ENCODE measurements at places on chromosomes 12 and 14. TPM values are rescaled to one million over a fixed set of nuclear protein-coding genes. Genes with fewer than 3 reads are reported as not detected.
A peak's percentile ranks its signal among the peaks of the same experiment; 100 is the strongest.

Gene GPATCH2L
- 61.8 TPM for total RNA-seq

Gene MYF6
- total RNA-seq, result not detected

Gene RIN3
- total RNA-seq, result 49.1 TPM

Gene ZNF384
- total RNA-seq, result 66.7 TPM

Gene RNF10
- total RNA-seq, result 200 TPM

Gene NRIP2
- 8.1 TPM for total RNA-seq

- no peaks in the 10 kb centered on the region for H3K36me3 ChIP-seq
- H3K4me3 ChIP-seq, result no peak overlapping the region
- DNase-seq, result peak; percentile 78
- no peaks in the 10 kb centered on the region for H3K27me3 ChIP-seq
Observed at GRCh38 chr12:95336387-95337067, 118.9 kb downstream of the VEZT start.

- H3K4me3 ChIP-seq, result no peak overlapping the region
- H3K4me1 ChIP-seq, result no peaks in the 10 kb centered on the region
- no peaks in the 10 kb centered on the region for H3K27me3 ChIP-seq
- DNase-seq, result no peak
- no peak overlapping the region for H3K27ac ChIP-seq
- H3K36me3 ChIP-seq, result no peaks in the 10 kb centered on the region
Observed at GRCh38 chr14:100083706-100084105, 18.5 kb downstream of the EVL start.

DNA sequence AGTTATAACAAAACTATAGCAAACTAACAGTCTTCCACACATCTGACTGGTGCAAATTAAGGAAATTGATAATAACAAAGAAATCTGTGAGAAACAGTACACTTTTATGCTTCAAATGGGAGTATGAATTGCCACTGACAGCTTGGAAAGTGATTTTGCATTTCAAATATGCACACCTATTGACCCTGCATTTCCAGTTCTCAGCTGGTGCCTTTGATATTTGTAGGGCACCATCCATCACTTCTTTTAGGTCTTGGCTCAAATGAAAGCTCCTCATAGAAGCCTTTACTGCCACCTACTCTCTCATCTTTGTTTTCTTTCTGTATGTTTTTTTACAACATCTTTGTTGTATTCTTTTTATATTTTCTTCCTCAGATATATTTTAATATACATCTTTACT lies 125.1 kb downstream of the ST8SIA1 start:
- H3K27ac ChIP-seq, result no peak overlapping the region
- no peaks in the 10 kb centered on the region for H3K4me1 ChIP-seq
- H3K36me3 ChIP-seq, result no peaks in the 10 kb centered on the region
- no peak for DNase-seq

GRCh38 chr12:29734734-29735133 lies 49.0 kb downstream of the TMTC1 start:
- no peak for DNase-seq
- H3K4me1 ChIP-seq, result peaks cover 2% of the 10 kb centered on the region
- no peaks in the 10 kb centered on the region for H3K27me3 ChIP-seq
- peak overlapping the region; percentile 78 for H3K27ac ChIP-seq
- no peak overlapping the region for H3K4me3 ChIP-seq

DNA sequence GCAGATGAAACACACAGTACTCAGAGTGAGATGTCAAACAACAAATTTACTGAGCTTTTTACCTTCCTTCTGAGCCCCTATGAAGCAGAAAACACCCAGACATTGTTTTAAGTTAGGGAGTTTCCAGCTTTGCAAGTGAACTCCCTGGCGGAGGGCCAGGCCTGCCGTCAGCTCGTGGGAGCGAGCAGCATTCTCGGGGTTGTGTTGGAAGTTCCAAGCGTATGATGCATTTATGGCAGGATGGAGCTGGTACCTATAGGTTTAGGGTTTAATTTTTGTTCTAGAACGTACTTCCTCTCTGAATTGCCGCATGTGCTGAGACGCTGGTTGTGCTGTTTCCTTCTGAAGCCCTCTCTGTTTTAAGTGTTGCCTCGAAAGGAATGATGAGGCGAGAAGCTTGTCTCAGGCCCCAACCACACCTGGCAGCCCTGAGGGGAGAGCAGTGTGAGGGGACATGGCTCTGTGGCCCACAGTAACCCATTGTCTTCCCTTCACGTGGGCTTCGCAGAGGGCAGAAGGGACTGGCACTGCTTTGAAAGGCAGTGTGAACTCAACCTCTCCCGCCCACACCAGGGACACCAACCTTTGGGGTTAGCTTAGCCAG lies 76.6 kb downstream of the SSPN start:
- H3K27me3 ChIP-seq, result no peaks in the 10 kb centered on the region
- H3K4me1 ChIP-seq, result no peaks in the 10 kb centered on the region
- H3K36me3 ChIP-seq, result no peaks in the 10 kb centered on the region
- no peak overlapping the region for H3K27ac ChIP-seq
- no peak overlapping the region for H3K4me3 ChIP-seq

DNA sequence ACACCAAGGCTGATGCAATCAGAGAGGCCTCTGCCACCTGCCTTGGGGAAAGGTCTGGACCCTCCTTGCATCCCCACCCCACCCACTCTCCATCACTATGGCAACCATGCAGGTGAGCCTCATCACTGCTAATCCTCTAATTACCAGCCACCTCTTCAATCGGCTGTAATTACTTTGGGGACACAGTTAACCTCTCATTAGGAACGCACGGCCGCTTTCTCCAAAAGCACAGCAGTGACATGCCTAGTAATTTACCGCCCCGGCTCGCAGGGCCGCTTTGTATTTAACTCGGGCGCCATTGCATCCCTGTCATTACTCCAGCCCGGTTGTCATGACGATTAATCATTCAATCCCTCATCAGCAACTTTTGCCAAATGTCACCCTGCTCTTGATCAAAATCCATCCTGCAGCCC lies 36.3 kb upstream of the FAM222A start:
- H3K36me3 ChIP-seq, result no peaks in the 10 kb centered on the region
- DNase-seq, result no peak
- H3K27me3 ChIP-seq, result peaks cover 2% of the 10 kb centered on the region

- no peaks in the 10 kb centered on the region for H3K36me3 ChIP-seq
- H3K27ac ChIP-seq, result no peak overlapping the region
- H3K27me3 ChIP-seq, result no peaks in the 10 kb centered on the region
- H3K4me3 ChIP-seq, result no peak overlapping the region
- DNase-seq, result no peak
Observed at GRCh38 chr14:24840204-24840893, 206.4 kb upstream of the GZMB start.

DNA sequence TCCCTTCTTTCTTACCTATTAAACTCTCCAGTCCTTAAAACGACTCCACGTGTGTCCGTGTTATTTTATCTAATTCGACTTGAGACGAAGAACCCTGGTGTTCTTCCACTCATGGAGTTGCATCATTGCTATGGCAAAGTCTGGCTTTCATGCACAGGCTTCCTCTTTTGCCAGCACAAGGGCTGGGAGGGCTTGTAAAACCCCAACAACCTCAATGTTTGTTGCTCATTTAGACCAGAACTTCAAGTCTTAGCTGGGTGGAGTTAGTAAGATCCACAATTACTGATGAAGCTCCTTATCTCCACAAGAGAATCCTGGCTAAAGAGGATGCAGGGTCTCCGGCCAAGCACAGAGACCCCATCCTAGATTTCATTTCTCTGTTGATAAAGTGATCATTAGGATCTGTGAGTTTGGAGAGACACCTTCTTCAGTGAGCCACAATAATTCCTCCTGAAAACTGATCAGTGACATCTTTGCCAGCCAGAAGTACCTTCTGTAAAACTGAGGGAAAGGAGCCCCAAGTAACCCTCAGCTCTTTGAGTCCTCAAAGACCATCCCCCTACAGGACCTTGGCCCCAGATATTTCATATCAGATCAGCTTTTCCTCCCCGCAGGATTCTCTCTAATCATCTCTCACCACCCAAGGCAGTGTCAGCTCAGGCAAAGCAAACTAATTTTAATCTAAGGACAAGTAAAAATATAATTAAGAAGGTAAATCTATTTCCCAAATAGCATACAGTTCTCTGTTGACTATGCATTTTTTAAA lies 514.6 kb downstream of the FUT8 start:
- no peaks in the 10 kb centered on the region for H3K4me1 ChIP-seq
- DNase-seq, result no peak
- H3K27ac ChIP-seq, result no peak overlapping the region
- no peaks in the 10 kb centered on the region for H3K27me3 ChIP-seq
- no peaks in the 10 kb centered on the region for H3K36me3 ChIP-seq

GRCh38 chr12:53219956-53220693 lies 11.9 kb downstream of the RARG start:
- no peak overlapping the region for H3K27ac ChIP-seq
- H3K27me3 ChIP-seq, result no peaks in the 10 kb centered on the region

- no peaks in the 10 kb centered on the region for H3K36me3 ChIP-seq
- no peak for DNase-seq
- H3K27ac ChIP-seq, result no peak overlapping the region
- no peaks in the 10 kb centered on the region for H3K27me3 ChIP-seq
- no peaks in the 10 kb centered on the region for H3K4me1 ChIP-seq
Observed at GRCh38 chr12:107553211-107553765, 132.3 kb upstream of the PWP1 start.

DNA sequence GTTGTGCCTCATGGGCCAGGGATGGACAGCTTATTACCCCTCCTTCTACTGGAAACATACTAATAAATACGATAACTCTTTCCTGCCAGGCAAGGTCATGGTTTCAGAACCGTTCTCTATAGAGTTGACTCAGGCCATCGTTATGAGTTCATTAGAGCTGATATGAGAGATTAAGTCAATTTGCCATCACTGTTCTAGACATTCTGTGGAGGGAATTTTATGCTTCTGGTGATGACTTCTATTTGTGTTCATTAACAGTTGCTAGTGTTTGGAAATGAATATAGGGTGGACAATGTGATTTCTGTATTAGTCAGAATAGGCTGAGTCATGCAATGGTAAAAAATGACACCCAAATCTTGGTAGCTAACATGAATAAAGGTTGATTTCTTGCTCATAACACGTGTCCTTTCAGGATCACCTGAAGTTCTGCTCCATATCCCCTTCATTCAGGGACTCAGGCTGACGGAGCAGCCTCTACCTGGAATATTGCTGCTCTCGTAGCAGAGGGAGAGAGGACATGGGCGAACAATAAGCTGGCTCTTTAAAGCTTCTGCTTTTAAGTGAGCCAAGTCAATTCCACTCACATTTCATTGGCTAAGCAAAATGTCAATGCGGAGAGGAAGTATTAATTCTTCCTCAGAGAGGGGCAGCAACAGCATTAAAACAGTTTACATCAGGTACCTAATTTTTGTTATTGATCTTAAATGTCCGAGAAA lies 18.5 kb upstream of the TBPL2 start:
- no peak overlapping the region for H3K27ac ChIP-seq
- H3K4me1 ChIP-seq, result no peaks in the 10 kb centered on the region
- no peak overlapping the region for H3K4me3 ChIP-seq
- no peaks in the 10 kb centered on the region for H3K36me3 ChIP-seq
- DNase-seq, result no peak

- H3K4me3 ChIP-seq, result no peak overlapping the region
- H3K36me3 ChIP-seq, result peaks cover 5% of the 10 kb centered on the region
- no peak overlapping the region for H3K27ac ChIP-seq
- no peak for DNase-seq
Observed at GRCh38 chr12:132771126-132771838, 9.7 kb upstream of the ANKLE2 start.

DNA sequence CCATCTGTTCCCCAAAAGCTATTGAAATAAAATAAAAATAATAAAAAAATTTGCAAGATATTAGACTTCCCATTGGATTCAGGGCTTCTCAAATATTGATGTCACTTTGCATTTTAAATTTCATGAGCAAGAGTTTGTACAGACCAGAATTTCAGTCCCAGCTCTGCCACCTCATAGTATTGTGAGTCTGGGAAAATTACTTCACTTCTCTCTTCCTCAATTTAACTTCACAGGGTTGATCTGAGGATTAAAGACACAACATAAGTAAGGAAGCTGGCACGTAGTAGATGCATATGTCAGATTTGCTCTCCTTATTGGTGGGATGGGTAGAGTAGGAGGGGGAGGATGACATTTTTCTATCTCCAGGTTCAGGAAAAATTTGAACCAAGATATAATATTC lies 32.8 kb downstream of the COX8C start:
- no peaks in the 10 kb centered on the region for H3K27me3 ChIP-seq
- no peaks in the 10 kb centered on the region for H3K4me1 ChIP-seq
- DNase-seq, result no peak
- H3K36me3 ChIP-seq, result no peaks in the 10 kb centered on the region
- H3K27ac ChIP-seq, result no peak overlapping the region
- no peak overlapping the region for H3K4me3 ChIP-seq

GRCh38 chr12:124884587-124885438 lies 21.1 kb upstream of the SCARB1 start:
- no peak overlapping the region for H3K27ac ChIP-seq
- DNase-seq, result no peak
- no peak overlapping the region for H3K4me3 ChIP-seq
- H3K36me3 ChIP-seq, result no peaks in the 10 kb centered on the region

DNA sequence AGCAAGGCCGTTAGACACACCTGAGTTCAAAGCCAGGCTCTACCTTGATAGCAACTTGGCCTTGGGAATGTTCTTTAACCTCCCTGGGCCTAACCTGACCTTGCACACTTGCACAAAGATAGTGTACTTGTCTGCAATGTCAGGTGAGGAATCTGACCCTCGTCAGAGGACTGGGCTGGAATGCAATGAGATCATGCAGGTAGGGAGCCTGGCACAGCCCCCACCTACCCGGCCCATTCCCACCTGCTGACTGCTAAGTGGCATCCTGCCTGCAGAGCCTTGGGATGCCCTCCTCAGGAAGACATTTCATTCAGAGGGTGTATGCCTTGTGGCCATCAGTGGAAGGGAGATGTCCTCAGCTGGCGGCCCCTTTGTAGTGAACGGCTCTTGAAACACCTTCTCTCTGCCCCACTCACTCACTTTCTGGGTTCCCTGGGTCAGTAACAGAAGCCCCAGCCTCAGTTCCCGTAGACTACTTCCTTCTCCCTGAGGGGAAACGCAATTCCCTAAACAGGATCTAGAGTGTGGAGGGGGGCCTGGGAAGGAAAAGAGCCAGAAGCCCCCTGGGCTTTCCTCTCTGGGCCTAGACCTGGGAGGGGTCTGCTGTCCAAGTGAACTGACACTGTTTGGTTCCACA lies 68.0 kb upstream of the DICER1 start:
- H3K36me3 ChIP-seq, result no peaks in the 10 kb centered on the region
- no peak for DNase-seq
- no peak overlapping the region for H3K27ac ChIP-seq
- H3K27me3 ChIP-seq, result no peaks in the 10 kb centered on the region

- H3K27me3 ChIP-seq, result no peaks in the 10 kb centered on the region
- H3K27ac ChIP-seq, result no peak overlapping the region
- no peaks in the 10 kb centered on the region for H3K4me1 ChIP-seq
- H3K36me3 ChIP-seq, result no peaks in the 10 kb centered on the region
- DNase-seq, result no peak
Observed at GRCh38 chr14:52269982-52270381, 2.5 kb downstream of the PTGDR start.

- H3K27me3 ChIP-seq, result no peaks in the 10 kb centered on the region
- no peak overlapping the region for H3K4me3 ChIP-seq
- H3K4me1 ChIP-seq, result no peaks in the 10 kb centered on the region
- DNase-seq, result peak; percentile 53
- H3K36me3 ChIP-seq, result no peaks in the 10 kb centered on the region
- H3K27ac ChIP-seq, result no peak overlapping the region
Observed at GRCh38 chr12:23084236-23084995, 459.4 kb downstream of the ETNK1 start.
